ENCODE measurements at places on chromosomes 1 and 21.

DNA sequence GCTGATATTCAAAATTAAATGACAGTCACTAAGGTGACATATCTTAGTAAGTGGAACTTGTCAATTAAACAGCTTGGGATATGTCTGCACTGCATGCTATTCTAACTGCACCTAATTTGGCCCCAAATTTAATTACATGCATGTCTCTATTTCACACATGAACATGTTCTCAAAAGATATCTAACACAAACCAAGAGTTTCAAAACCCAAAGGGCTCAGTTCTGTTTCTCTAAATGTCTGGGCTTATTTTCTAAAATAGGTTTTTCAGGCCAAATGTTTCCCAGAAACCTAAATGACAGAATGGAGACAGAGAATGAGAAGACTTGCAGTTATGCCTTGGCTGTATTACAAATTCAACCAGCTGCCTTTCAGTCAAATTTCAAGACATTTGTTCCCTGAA, 11.3 kb downstream of the RAB29 start:
- H3K36me3 ChIP-seq, result no peaks in the 10 kb centered on the region
- H3K27me3 ChIP-seq, result no peaks in the 10 kb centered on the region
- no peak overlapping the region for H3K27ac ChIP-seq

DNA sequence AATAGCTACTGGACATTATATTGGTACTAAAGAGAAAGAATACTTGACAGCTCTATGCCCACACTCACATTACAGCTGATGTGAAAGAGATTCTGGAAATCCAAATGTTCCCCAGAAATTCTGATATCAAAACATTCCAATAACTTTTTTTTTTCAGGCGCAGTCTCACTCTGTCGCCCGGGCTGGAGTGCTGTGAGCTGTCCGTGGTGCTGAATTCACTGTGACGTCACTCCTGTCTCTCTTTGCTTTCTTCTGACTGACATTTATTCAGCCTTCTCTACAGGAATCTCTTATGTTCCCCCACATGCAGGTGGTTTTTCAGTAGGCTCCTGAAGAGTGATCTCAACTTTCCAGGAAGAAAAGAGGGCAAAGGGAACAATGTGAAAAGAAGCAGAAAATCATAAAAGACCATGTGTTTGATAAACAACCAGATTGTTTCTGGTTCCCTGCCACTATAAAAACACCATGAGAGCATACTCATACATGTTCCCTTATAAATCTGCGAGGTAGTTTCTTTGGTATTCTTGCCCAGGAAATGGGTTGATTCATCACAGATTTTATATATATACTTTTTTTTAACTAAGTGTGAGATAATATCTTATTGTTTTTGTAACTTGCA, 6.2 kb downstream of the S100A7A start:
- no peaks in the 10 kb centered on the region for H3K4me1 ChIP-seq
- no peaks in the 10 kb centered on the region for H3K36me3 ChIP-seq
- H3K27me3 ChIP-seq, result no peaks in the 10 kb centered on the region

DNA sequence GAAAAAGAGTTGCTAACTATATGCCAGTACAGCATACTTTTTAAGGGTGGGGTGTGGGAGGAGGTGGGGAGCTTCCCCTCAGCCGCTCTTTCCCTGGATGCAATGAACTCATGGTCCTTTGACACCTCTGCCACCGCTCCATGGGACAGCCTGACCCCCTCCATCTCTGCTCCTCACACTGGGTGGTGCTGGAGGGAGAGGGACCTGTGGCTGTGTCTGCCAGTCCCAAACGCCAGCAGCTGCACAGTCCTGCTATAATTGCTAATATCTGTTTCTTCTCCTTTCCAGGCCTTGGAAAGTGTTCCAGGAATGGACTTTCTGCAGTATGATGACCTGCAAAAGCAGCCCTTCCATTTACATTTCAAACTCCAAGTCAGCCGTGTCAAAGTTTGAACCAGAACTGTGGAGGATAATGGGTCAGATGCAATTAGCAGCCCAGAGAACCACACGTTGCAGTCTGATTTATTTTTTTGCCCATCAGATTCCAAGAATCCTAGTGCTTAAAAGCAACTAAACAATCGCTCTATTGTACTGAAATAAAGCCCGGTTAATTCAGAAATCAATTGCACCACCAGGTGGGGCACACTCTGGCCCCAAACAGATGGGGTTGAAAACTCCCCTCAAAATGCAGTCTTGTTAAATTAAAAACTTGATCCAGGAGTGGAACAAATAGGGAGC, 160.7 kb upstream of the LMO4 start:
- H3K4me3 ChIP-seq, result no peak overlapping the region
- H3K27ac ChIP-seq, result no peak overlapping the region
- no peaks in the 10 kb centered on the region for H3K4me1 ChIP-seq
- DNase-seq, result no peak
- no peaks in the 10 kb centered on the region for H3K27me3 ChIP-seq

- H3K27ac ChIP-seq, result no peak within 1 kb of the TSS
- no peaks in the 10 kb centered on the region for H3K36me3 ChIP-seq
- H3K4me1 ChIP-seq, result no peaks in the 10 kb centered on the region
- no peaks in the 10 kb centered on the region for H3K27me3 ChIP-seq
- no peak for DNase-seq
Measured at GRCh38 chr21:44666401-44667320, at the start of gene KRTAP12-2. Gene KRTAP12-2, minus strand, starts transcription at chr21:44666927. Its CDS starts 41 bp downstream, at chr21:44666886.

GRCh38 chr1:31264790-31265386, 25.2 kb upstream of the NKAIN1 start:
- H3K4me3 ChIP-seq, result no peak overlapping the region
- H3K27me3 ChIP-seq, result no peaks in the 10 kb centered on the region
- no peaks in the 10 kb centered on the region for H3K4me1 ChIP-seq
- no peak overlapping the region for H3K27ac ChIP-seq

- no peak overlapping the region for H3K4me3 ChIP-seq
- H3K36me3 ChIP-seq, result no peaks in the 10 kb centered on the region
- peaks cover 10% of the 10 kb centered on the region for H3K4me1 ChIP-seq
- H3K27ac ChIP-seq, result no peak overlapping the region
Measured at GRCh38 chr1:110170766-110171733, 20.8 kb downstream of the SLC6A17 start.

- H3K36me3 ChIP-seq, result no peaks in the 10 kb centered on the region
- H3K27ac ChIP-seq, result no peak overlapping the region
- H3K27me3 ChIP-seq, result no peaks in the 10 kb centered on the region
- DNase-seq, result peak; percentile 47
- H3K4me3 ChIP-seq, result no peak overlapping the region
Measured at GRCh38 chr1:207698822-207699483, 52.9 kb upstream of the CD46 start.

- no peaks in the 10 kb centered on the region for H3K36me3 ChIP-seq
- H3K4me3 ChIP-seq, result no peak overlapping the region
- no peak overlapping the region for H3K27ac ChIP-seq
- no peaks in the 10 kb centered on the region for H3K4me1 ChIP-seq
- no peaks in the 10 kb centered on the region for H3K27me3 ChIP-seq
Measured at GRCh38 chr1:5637171-5637570, 355.1 kb downstream of the NPHP4 start.
